ENCODE measurements at places on chromosomes 11 and 22.

- no peak for DNase-seq
These were observed 44.3 kb upstream of the JAM3 start for GRCh38 chr11:134024420-134025081.

GRCh38 chr22:19903031-19903430 is 38.5 kb upstream of the COMT start:
- DNase-seq: no peak

- no peak for DNase-seq
These were observed 327.7 kb downstream of the TENM4 start for GRCh38 chr11:79113054-79113690.

- DNase-seq: no peak
These were observed 11.0 kb upstream of the FXYD2 start for GRCh38 chr11:117835576-117835975.

- no peak for DNase-seq
These were observed 8.1 kb upstream of the GNB1L start for GRCh38 chr22:19862619-19863246.

DNA sequence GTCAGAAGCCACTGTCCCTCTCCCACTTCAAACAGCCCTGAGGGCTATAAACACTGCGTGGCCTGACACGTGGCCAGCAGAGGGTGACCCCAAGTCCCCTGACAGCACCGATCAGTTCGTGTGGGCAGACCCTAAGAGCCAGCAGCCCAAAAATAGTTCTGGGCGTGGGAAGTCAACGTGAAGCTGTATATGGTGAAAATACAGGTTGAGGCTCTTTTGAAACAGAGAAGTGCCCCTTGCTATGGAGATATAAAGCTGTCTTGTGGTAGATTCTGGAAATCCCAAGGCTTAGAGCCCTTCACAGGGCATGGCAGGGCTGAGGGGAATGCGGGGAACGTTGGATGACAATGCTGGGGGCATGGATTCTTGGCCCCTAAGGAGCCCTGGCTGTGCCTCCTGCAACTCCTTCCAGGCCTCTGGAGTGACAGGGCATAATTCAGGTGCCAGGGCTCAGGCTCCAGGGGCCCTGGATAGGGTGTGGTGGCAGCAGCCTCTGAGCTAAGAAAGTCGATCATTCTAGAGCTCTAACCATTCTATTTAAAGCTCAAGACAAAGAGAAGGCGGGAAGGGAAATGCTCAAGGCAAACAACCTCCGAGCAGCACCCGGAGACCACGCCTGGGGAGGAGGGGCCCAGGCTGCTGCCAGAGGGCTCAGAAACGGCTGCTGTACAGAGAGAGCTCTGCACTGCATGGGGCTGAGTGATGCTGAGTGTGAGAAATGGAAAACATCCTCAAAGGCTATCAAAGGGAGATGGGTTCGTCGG is 60.4 kb upstream of the CD5 start:
- DNase-seq: no peak

- DNase-seq: peak; percentile 60
These were observed 132.3 kb upstream of the ZBED5 start for GRCh38 chr11:10990160-10990559.

- DNase-seq: no peak
These were observed 82.4 kb upstream of the EIF3D start for GRCh38 chr22:36611241-36611976.

DNA sequence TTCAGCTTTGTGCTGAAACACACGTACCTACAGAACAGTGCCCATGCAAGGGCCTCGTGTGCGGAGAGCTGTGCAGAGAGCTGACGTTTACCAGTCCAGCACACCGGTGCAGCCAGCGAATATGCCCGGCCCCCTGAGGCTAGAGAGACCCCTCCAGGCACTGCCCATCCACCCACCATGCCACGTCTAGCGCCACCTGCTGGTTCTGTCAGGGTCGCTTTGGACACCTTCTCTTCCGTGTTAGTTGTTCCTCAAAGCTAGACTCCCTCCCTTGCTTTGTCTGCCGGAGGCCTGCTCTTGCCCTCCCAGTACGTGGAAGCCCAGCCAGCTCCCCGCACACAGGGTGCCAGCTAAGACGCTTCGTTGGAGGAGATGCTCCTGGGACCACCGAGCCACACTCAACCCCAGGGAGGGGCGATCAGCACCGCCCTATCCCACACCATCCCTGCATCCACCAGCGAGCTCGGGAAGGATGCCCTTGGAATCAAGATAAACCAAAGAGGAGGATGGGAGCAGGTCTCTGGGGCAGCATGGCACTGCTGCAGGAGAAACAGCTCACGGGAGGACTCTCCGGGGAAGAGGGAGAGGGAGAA is 43.4 kb downstream of the CPT1A start:
- DNase-seq: peak; percentile 19

GRCh38 chr11:116424615-116425261 is 348.0 kb downstream of the BUD13 start:
- DNase-seq: no peak

DNA sequence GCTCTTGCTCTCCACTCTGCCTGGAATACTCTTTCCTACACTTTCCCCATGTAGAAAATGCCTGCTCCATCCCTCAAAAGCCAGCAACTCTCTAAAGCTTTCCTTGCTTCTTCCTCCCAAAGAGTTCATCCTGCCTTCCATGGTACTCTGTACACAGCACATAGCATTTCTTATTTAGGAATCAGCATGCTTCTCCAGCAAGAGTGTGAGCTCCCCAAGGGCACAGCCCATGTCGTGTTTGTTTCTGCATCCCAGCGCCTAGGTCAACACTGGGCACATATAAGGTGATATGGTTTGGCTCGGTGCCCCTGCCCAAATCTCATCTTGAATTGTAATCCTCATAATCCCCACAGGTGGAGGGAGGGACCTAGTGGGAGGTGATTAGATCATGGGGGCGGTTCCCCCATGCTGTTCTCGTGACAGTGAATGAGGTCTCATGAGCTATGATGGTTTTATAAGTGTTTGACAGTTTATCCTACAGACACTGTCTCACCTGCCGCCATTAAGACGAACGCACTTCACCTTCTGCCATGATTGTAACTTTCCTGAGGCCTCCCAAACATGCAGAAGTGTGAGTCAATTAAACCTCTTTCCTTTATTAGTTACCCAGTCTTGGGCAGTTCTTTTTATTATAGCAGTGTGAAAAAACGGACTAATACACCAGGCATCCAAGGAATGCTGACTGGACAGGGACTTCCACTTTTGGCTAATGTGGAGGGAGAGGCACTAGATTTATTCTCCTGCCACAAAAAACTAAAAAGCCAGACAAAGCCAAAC is 8.2 kb downstream of the VPS37C start:
- no peak for DNase-seq

DNA sequence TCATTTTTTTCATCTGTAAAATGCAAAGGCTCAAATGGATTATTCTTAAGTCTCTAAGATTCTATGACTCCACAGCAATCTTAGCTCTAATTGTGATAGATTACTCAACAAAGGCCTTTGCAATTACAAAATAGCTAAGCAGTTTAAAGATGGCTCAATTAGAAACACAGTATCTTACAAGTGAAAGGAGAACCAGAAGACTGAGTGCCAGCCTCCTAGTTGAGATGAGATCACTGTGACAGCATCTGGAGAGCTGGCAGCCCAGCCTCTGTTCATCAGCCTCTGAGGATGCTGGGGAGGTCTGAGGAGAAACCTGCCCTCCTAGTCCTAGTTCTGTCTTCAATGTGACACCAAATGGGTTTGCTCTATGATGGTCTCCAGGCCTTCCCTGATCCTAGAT is 158.4 kb upstream of the NARS2 start:
- DNase-seq: no peak

GRCh38 chr11:2882396-2883110 is 3.0 kb downstream of the CDKN1C start:
- no peak for DNase-seq

DNA sequence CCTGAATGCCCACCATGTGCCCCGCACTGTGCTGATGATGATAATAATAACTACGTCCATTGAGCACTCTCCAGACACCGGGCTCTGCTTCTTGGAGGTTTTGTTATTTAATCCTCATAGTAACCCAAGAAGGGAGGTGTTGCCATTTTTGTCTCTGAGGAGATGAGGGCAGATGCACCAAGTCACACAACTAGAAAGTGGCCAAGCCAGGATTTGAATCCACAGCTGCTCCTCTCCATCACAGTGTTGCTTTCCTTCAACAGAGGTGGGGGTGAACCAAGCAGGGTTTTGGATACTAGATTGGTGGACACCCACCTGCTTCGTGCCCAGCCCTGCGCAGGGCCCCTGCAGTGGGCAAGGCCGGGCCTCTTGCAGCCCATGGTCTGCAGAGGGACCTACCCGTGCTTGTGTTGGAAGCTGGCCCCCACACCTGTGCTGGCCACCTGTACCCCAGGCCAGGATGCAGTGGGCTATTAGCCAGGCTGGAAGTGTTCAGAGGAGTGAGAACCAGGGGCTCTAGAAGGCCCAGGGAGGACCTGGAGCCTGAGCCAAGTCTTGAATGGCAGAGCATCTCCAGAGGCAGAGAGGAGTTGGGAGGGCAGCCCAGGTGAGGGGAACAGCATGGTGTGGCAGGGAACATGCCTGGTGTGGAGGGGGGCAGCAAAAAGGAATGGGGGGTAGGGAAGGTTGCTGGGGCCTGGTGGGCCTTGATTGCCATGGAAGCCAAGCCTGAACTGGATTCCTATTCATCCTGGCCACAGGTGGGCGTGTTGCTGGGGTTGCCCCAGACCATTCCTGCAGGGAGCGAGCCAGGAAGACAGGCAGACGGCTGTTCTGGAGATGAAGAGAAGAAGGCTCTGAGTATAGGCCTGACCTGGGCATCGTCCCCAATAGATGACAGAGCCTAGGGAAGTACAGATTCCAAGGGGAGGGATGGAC is 2.7 kb upstream of the DPP3 start:
- DNase-seq: peak; percentile 21

DNA sequence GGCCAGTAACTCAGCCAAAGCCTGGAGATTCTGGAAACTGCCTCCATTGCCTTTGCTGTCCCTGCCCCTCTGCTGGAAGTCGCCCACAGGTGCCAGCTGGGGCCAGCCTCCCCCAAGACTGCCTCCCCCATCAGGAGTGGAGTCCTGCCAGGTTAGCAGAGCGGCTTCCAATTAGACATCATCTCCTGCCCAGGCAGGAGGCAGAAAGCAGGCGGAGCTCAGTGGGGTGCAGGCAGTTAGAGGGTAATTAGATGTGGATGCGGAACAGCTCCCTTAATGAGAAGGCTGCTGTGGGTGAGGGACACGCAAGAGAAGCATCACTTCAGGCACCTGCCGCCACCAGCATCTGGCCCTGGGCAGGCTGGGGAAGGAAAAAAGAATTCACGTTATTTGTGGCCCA is 90.9 kb upstream of the TP53I11 start:
- peak; percentile 91 for DNase-seq

GRCh38 chr11:75900848-75901247 is 85.8 kb downstream of the UVRAG start:
- DNase-seq: no peak

GRCh38 chr11:104098132-104098531 is 61.7 kb downstream of the DDI1 start:
- DNase-seq: no peak

- DNase-seq: no peak
These were observed 66.4 kb downstream of the ARHGAP8 start for GRCh38 chr22:44818727-44819126.

GRCh38 chr11:85843929-85844328 is 11.3 kb upstream of the CCDC83 start:
- no peak for DNase-seq

DNA sequence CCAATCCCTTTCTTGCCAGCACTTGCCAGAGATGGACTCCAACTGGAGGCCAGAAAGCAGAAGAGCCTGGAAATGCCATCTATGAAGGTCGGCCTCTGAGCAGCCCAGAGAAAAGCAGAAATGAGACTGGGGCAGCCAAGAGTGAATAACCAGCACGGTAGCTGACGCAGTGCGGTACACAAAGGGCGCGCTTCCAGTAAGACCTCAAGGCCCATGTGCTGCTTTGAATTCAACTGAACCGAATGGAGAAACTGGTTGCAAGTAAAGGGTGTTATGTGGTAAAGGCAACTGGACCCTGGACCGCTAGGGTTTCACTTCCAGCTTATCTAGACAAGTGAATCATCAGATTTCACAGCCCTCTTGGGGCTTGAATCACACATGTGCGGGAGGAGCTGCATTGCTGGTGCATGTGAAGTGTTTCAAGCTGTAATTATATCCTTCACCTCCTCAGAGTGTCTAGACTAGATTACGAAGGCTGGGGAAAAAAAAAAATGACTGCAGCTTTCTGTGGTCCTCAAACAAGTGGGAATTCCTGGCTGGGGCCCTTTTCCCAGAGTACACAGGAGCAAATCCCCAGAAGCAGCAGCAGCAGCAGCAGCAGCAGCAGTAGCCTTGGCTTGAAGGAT is 128.9 kb downstream of the CCDC34 start:
- no peak for DNase-seq

GRCh38 chr11:65468874-65469333 is 29.9 kb upstream of the MALAT1 start:
- peak; percentile 76 for DNase-seq

GRCh38 chr22:47793304-47794101 is 1031.1 kb downstream of the TBC1D22A start:
- no peak for DNase-seq

GRCh38 chr11:94602430-94603372 is 35.5 kb downstream of the PIWIL4 start:
- peak; percentile 18 for DNase-seq

DNA sequence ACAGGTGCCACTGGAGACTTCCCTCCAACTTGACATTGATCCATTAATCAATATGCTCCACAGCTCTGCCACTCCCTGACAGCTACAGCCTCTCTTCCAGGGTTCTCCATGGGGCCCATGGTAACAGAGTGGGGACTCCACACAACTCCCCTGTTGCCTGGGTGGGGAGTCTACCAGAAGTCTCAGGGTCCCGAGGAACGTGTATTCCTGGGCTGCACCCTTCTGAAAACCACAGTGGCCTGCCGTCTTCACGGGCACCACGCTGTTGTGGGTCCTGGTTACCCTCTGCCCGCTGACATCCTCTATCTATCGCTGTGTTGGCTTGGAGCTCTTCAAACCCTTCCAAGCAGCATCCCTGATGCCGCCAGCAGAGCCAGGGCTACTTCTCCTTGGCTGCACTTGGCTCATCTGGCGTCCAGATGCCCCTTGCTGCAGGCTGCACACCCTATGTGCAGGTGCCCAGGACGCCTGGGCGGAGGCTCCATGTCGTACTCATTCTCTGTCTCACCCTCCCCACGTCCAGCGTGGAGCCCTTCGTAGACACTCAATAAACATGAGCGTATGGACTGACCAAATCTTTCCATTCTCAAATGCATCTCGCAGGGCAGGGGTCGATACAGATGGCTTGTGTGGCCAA is 1341.8 kb downstream of the TBC1D22A start:
- DNase-seq: no peak

All from cerebellar cortex (tissue), 1 donor.